ENCODE measurements at places on chromosomes 12 and 14.

DNA sequence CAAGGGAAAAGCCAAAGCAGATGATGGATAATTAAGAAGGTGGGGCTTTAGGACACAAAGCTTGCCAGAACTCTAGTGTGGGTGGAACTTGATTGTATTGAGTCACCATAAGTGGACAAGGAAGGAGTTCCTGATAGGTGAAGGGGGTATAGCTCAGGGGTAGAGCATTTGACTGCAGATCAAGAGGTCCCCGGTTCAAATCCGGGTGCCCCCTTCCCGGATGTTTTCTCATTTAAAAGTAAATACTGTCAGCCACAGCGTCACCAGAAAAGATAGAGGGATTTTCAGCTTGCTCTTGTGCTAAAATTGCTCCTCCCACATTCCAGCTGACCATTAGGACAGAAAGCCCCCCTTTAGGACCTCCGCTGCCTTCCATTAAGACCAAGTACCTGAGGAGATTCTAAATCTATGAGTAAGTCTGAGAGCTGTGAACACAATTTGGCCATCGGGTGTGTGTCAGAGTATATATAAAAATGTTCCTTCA is 36.6 kb downstream of the DCAF4 start:
- no peak for DNase-seq

DNA sequence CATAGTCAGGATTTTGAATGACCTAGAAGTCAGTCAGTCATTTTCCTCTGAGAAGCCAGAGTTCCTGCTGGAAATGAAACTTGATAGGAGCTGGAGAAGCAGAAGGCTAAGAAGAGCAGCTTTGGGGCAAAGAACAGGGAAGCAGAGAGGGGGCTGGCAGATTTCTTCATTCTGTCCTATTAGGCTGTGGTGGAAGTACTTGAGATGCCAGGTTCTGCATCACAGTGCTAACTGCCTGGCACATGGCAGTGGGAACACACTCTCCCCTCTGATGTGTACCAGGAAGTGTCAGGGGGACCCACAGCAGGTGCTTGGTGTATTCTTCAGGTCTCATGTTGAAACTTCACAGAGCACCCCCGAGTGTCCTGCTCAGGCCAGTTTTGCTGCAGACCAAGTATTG is 61.0 kb downstream of the SUSD6 start:
- DNase-seq: no peak

GRCh38 chr12:120760349-120761254 is 35.0 kb downstream of the ACADS start:
- DNase-seq: no peak

GRCh38 chr12:122350141-122350848 is 72.2 kb downstream of the CLIP1 start:
- DNase-seq: no peak

- DNase-seq: no peak
Measured at GRCh38 chr12:34605510-34605887, 583.2 kb downstream of the ALG10 start.

- no peak for DNase-seq
Measured at GRCh38 chr12:101857043-101857558, 20.3 kb upstream of the DRAM1 start.

DNA sequence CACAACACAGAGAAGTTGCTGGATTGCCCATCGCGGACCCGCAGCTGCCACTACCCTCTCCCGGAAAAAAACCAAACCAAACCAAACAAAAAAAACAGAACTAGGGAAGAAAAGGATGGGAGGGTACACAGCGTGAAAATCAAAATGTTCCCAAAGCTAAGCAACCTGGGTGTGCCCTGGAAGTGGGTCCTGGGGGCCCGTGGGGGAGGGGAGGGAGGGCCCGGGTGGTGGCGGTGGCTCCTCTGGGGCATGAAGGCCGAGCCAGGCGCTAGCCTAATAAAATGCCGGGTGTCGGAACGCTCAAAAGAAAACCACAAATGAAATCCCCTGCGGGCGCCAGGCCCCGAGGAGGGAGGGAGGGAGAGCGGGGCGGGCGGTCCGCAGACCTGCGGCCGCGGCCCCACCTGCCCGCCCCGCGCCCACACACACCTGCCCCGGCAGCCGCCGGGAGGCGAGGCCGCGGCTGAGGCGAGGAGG is 787 bp downstream of the HECTD4 start:
- no peak for DNase-seq

GRCh38 chr14:88592031-88592430 is 29.2 kb downstream of the ZC3H14 start:
- DNase-seq: no peak

DNA sequence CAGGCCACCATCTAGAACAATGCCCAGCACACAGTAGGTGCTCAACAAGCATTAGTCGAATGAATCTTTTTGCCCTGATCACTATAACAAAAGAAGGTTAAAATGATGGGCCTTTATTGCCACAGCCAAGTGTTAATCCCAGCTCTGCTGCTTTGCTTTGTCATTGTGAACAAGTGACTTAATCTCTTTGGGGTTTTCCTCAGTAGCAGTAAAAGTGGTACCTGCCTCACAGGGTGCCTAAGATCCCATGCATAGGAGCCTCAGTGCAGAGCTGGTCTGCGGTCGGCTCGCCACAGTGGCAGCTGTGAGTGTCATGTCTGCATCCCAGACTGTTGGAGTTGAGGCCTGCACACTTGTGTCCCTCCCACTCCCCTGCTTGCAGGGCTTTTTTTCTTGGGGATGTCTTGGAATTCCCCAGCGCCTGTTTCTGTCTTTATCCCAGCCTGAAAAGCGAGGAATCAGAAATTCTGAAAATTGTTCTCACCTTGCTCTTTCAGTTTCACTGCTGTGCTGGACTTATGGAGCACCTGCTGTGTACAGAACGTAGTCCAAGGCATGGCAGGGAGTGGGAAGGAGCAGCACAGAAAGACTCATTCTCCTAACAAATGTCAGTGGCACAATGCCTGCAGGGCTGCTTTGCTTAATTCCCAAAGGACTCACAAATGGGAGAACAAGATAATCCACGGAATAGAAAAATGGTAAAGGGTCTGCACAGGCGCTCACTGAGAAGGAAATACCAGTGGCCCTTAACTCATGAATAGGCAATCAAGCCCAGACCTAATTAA is 90.8 kb downstream of the EML1 start:
- DNase-seq: no peak

- no peak for DNase-seq
Measured at GRCh38 chr12:108551535-108551934, 9.4 kb downstream of the SART3 start.

DNA sequence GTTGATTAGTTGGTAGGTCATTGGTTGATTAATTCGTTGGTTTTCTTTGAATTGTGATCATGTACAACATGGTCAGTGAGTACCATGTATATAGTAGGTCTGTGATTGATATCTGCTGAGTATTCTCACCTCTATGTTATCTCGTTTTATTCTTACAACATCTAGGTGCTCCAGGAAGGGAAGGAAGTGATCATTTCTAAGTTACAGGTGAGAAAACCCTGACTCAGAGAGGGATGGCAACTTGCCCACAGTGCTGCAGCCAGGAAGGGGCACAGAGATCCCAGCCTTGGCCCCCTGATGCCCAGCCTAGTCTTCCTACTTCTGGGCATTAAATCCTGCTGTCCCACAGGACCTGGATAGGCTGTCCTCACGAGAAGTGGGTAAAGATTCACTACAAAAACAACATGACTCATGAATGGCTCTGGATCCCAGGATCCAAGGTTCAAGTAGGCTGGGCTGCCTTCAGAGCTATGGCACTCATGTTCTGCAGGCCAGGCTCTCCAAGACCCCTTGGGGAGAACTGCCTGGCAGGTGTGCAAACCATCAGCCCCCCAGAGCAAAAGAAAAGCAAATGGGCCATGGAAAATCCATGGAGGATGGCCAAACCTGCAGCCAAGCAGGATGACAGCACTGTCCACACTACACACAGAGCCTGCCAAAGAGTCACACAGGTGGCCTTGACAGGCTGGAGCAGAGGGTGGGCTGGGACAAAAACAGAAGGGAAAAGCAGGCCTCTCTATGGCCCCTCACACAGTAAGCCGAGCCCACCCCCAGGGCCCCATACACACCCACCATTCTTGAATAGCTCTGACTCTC is 146.2 kb downstream of the BCL11B start:
- DNase-seq: no peak

- DNase-seq: no peak
Measured at GRCh38 chr14:38405851-38406635, 150.2 kb upstream of the CLEC14A start.

GRCh38 chr14:94805680-94806288 is 35.9 kb upstream of the GSC start:
- DNase-seq: peak; percentile 9

DNA sequence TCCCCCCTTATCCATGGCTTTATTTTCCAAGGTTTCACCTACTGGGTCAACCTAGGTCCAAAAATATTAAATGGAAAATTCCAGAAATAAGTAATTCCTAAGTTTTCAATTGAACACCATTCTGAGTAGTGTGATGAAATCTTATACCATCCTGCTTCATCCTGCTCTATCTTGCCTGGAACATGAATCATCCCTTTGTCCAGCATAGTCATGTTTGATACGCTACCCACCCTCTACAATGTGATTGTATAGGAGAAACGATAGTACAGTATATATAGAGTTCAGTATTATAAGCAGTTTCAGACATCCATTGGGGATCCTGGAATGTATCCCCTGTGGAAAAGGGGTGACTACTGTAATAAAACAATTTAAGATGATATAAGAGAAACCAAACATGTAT is 62.2 kb downstream of the IFNG start:
- no peak for DNase-seq

DNA sequence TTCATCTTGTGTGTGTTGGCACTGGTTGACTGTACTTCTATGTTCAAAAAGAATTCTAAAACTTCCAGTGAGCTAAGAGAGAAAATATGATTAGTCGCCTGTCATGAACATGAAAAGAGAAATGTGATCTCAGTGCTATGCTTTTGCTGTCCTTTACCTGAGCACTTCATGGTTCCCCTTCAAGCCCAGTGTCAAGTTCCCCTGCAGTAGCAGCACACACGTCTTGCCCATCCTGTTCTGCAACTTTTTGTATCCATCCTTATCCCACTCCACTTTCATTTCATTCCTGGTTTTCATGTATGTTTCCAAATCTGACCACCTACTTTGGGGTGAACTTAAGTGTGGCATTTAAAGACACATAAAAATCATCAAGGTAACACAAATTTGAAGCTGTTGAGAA is 848.0 kb upstream of the USP15 start:
- no peak for DNase-seq

DNA sequence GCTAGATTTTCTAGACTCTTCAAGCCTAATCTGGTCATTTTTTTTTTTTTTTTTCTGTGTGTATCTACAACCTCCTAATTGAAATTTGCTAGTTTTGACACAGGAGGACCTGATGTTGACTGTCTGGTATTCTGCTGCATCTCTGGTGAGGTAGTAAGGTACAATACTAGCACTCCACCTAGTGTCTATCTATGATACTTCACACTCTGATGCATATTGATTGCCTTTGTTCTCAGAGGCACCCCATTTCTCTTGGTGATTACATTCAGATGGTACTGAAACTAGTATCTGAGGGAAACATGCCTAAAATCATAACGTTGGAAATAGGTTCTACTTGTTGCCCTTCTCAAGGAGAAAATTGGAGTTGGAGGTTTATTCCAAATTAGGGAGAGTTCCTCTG is 930.5 kb upstream of the NOVA1 start:
- no peak for DNase-seq

- DNase-seq: no peak
Measured at GRCh38 chr14:35243956-35244355, 48.2 kb upstream of the PSMA6 start.

DNA sequence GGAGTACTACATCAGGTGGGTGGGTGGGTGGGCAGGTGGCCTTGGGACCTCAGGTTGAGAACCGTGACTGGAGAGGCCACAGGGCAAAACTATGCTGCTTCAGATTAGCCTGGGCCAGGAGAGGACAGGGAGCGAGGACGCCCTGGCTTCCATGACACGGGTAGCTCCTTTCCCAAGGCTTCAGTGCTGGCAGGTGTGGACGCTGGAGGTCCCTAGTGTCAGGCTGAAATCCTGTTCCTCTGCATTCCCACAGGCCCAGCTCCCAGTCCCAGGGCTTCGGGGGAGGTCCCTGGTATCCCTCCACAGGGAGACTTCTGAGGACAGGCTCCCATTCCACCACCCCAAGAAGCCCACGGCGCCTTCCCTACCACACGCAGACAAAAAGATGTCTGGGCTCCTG is 31.6 kb downstream of the CCDC92 start:
- no peak for DNase-seq

DNA sequence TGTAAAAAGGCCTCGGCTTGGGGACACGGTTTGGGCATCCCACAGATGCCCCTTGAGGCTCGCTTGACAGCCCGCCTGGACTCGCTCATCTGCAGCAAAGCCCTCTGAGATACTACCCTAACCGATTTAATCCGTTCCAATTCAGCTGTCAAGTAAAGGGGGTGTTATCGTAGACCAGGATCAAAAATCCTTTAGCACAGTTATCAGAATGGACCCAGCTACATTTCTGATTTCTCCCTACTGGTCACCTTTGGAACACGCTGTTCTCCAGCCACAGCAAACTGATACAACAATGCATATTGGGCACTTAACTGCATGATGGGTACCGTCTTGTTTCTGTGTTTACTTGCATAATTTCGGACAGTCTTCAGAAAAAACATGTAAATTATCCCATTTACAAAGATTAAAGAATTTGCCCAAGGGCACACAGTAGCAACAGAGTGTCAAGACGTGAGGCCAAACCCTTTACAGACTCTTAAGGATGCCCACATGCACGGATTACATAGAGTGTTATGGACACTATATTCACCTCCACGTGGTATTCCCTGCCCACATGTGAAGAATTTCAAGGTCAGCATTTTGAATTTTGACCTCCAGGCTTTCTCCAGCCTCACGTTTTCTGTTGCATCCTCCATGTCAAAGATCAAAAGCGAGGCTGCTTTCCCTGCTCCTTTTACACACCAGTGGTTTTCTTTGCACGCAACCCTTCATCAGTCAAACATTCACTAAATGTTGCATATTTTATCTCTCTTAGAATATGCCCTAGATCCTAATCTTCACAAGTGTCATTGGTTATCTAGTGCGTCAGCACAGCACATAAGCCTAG is 3.2 kb upstream of the DUSP6 start:
- no peak for DNase-seq

GRCh38 chr12:130672089-130672820 is 43.8 kb downstream of the RIMBP2 start:
- no peak for DNase-seq

GRCh38 chr14:49926803-49927202 is 33.9 kb downstream of the ARF6 start:
- DNase-seq: no peak

- no peak for DNase-seq
Measured at GRCh38 chr12:53059434-53060063, 9.7 kb downstream of the TNS2 start.

DNA sequence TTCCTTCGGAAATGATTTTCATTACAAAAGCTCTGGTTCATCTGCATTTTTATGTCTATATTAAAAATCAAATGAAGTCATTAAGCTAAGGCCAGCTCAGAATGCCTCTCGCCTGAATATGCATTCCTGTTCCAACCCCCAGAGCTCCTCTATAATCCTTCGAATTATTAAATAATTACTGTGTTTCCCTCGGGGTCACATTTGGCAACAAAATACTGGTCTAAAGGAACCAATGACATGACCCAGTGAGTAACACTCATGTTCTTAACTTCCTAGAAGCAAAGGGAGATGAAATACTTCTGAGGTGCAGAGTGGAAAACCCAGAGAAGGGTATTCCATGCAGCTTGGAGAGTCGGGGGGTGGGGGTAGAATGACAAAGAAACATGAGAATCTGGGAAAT is 68.3 kb downstream of the FOXN3 start:
- no peak for DNase-seq

- DNase-seq: no peak
Measured at GRCh38 chr12:50249464-50250182, 33.7 kb downstream of the LIMA1 start.
